ENCODE measurements at places on chromosomes 16 and 17.

DNA sequence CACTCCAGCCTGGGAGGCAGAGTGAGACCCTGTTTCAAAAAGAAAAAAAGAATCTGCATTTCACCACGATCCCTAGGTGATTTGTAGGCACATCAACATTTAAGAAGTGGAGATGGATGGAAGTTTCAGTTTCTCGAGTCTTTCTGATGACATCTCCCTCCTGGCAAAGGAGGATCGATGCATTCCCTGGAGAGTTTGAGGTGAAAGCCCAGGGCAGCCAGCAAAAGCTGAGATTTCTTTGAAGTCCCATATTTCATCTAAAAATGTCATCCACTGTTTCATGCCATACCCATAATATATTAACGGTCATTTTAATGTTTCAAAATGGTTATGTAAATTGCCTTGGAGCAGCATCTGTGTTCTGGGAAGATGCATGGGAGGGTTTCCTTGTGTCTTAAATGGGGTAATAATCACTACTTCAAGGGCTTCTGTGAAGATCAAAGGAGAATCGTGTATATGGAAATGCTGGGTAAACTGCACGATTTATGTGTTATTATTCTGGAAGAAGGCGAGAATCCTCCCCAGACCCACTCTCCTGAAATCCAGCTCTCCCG is 63.4 kb downstream of the KATNIP start:
- no peak for DNase-seq

GRCh38 chr16:55144651-55145050 is 179.4 kb upstream of the IRX6 start:
- DNase-seq: no peak

DNA sequence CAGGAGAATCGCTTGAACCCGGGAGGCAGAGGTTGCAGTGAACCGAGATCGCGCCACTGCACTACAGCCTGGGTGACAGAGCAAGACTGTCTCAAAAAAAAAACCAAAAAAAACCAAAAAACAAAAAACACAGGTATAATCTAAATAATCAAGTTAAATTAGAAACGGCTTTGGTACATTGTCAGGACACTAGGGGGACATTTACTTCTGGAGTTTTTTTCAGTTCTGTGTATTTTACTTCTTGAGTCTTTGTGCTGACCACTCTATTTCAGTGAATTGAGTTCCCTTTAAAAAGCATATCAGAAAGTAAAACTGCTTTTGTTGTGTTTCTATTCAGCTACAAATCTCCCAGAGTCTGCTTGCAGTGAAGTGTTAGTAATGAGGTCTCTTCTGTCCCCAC is 36.3 kb downstream of the DHRS7B start:
- DNase-seq: no peak

DNA sequence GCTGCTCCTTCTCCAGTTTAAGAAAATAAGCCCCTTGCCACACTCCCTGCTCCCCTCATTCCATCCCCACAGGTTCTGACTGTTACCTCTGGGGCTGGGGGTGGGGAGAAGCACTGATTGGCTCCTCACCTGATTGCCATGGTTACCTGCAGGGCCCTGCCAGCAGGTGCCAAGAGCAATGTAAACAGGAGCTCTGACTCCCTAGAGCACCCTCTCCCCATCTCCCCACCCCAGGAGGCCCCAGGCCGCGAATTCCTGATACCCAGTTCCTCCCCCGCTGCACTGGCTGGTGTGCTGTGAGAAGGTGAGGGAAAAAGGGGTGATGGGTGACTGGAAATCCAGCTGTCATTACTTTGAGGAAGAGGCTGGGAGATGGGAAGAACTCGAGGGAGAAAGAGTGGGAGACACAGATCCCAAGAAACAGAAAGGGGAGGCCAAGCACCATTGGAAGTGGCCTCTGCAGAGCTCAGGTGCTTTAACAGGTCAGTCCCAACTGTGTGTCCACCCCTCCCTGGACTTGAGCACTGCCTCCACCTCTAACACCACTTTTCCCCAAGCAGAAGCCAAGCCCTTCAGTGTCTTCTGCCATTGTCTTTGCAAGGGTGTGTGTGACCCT is 4.5 kb downstream of the PCGF2 start:
- no peak for DNase-seq

DNA sequence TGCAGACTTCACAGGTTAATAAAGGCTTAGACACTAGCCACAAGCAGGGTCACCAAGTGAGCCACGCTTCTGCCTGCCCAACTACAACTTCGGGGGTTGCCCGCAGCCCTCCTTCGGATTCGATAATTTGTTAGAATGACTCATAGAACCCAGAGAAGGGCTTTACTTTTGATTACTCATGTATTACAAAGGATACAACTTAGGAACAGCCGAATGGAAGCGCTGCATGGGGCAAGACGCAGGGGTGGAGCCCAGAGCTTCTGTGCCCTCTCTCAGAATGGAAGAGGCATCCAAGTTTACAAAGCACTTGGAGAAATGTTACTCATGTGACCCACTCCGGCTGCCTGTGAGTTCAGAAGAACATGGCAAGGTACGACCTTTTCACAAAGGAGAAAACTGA is 7.5 kb upstream of the CDH5 start:
- DNase-seq: no peak

- no peak for DNase-seq
These were observed 1.7 kb downstream of the RAD51D start for GRCh38 chr17:35117984-35118383.
